ENCODE measurements at places on chromosomes 2 and 18.

DNA sequence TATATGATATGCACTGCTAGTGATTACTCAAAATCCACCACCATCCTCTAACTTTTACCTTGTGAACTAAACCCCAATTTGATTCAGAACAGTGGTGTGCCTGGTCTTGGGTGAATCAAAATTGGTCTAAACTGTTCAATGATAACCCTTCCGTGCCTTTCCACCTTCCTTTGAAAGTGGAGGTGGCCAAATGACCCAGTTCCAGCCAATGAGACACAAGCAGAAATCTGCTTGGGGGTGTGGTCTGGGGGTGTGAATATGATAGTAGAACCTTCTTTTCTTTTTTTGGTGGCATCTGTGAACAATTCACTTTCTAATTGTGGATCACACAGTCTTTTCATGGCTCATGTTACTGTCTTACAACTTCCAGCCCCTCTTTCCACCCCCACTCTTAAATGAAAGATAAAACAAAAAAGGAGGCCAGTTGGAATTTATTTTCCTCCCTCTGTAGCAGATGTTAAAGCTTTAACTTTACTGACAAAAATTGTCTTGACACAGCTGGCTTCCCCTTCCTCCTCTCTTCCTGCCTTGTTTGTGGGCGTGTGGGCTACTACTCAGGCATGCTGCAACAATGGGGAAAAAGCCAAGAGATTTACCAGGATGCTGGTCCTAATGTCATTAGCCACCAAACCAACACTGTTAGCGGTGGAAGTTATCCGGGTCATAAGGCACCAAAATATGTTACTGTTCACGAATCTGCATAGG, 58.8 kb upstream of the ANKRD44 start:
- DNase-seq: no peak

DNA sequence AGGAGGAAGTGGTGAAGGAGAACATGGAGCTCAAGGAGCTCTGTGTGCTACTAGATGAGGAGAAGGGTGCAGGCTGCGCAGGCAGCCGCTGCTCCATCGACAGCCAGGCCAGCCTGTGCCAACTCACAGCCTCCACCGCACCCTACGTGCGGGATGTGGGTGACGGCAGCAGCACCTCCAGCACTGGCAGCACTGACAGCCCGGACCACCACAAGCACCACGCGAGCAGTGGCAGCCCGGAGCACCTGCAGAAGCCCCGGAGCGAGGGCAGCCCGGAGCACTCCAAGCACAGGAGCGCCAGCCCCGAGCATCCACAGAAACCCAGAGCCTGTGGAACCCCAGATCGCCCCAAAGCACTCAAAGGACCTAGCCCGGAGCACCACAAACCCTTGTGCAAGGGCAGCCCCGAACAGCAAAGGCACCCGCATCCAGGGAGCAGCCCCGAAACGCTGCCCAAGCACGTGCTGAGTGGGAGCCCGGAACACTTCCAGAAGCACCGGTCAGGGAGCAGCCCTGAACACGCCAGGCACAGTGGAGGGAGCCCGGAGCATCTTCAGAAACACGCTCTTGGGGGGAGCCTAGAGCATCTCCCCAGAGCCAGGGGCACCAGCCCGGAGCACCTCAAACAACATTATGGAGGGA, 9.0 kb downstream of the CCDC85A start:
- no peak for DNase-seq

- peak; percentile 31 for DNase-seq
These were observed 1629.7 kb upstream of the TMEFF2 start for GRCh38 chr2:193824474-193824873.

DNA sequence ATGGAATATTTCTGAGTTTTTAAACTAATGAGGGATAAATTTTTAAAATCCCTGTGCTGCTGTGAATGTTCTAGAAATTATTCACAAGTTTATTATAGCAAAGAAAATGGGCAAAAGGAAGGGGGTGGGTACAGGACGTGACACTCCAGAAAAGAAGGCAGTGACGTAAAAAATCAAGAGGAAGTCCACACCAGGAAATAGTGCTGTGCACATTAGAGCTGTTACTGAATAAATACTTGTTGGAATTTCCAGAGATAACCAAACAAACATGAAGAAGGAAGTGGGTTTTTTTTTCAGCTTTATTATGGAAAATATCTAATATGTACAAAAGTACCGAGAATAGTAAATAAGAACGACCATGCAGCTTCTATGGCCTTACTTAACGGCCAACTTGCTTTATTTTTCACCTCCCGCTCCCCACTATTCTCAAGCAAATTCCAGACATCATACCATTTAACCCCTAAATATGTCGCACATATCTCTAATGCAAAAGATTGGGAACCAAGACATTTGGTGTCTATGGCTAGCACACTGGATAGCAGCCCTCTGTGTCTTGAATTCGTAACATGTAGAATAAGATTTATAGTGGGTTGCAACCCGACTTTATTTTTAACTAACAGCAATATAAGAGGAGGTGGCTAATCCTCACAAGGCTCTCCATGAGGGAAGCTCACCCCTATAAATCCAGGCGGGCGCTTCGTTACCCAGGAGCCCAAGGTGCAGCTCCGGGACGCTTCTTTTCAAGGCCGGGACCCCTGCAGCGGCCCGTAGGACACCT, 580 bp upstream of the NDUFV2 start:
- peak; percentile 23 for DNase-seq

GRCh38 chr2:67834482-67834881, 228.3 kb downstream of the C1D start:
- no peak for DNase-seq

DNA sequence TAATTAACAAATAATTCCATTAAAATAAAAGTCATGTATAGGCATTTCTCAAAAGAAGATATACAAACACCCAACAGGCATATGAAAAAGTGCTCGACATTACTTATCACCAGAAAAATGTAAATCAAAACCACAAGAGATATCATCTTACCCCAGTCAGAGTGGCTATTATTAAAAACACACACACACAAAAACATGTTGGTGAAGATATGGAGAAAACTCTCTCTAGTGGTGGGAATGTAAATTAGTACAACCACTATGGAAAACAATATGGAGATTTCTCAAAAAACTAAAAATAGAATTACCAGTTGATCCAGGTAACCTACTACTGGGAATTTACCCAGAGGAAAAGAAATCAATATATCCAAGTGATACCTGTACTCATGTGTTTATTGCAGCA, 966.3 kb upstream of the POU3F3 start:
- DNase-seq: no peak

GRCh38 chr2:176633754-176634153, 364.5 kb downstream of the MTX2 start:
- DNase-seq: no peak

DNA sequence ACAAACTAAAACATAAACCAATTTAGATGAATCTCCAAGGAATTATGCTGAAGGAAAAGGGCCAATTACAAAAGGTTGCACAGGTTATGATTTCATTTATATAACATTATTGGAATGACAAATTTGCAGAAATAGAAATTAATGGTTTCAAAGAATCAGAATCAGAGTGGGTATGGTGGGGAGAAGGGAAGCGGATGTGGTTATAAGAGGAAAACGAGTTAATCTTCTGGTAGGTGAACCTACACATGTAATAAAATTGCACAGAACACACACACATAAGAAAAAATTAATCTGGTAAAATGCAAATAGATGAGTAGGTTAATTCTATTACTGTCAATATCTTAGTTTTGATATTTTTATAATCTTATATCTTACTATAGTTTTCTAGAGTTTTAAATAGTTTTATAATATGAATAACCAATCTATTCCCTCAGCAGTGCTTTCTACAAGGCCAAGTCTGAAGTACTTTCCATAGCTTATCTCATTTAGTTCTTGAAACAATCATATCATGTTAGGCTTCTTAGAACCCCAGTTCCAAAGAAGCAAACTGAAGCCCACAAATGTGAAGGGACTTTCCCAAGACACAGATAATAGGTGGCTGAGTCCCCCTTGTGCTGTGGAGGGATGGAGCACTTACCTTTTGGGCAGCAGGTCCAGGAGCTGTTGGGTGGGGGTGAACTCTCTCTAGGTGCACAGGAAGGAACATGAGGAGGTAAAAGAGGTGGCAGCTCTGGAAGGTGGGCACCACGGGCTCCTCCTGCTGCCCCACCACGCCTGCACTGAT, 31.5 kb downstream of the ZNF519 start:
- DNase-seq: no peak

Measured in AG09309 (cell line).